ENCODE measurements at places on chromosomes 3 and 15.

- peak; percentile 27 for DNase-seq
These were observed 25.9 kb upstream of the GP9 start for GRCh38 chr3:129034642-129035041.

DNA sequence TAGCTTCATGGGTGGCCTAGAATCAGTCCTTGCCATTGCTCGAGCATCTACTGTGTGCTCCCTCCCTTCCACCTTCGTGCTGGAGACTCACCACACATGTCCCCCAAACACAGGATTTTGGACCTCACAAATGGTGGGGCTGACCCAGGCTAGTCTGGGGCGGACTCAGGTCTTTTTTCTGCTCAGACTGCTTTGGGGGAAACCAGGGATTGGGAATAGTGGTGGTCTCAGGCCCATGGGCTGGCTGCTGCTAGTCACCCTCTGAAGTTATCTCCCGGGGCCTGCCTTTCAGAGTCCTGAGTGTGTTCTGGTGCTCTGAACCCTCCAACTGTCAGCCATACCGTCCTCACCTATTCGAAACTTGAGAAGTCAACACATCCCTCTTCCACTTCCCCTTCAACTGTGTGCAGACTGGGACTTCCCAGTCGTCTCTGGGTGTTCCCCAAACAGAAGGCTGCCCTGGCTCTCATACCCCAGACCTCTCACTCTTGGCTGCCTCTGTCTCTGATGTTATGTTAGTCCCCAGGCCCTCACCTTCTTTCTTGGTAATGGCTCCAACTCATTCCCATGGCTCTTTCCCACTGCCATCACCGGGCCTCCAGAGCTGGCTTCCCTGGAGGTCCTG lies 46.0 kb downstream of the PPCDC start:
- no peak for DNase-seq

DNA sequence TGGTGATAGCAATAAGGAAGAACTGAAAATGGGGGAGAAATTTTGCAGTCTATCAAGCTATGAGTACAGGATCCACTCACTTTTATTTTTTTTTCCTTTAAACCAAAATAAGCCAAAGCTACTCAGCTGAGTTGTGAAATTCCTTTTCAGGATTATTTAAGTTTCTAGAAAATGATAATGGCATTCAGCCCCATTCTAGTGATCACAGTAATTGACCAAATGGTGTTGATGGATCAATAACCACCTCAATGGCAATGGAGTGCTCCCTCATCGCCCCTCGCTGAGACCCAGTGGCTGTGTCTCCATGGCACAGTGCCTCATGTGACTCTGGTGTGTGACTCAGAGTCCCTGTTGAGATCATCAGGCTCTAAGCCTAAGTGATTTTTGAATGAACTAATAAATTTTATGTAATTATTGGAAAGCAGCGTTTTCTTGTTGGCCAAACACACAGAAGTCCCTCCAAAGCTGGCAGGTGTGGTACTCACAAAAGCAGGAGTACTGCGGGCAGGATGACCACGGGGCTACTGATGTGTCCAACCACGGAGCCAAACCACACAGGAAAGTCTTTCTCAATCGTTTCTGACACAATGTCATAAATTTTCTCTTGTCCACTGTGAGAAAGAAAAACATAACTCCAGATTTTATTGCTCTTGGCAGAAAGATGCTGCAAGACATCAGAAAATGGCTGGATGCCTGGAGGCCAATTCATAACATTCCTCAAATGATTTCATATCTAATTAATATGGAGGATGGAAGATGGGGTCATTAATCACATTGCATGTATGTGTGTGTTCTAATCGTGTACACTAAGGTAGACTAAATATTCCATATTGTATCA lies 14.4 kb upstream of the STARD5 start:
- no peak for DNase-seq

DNA sequence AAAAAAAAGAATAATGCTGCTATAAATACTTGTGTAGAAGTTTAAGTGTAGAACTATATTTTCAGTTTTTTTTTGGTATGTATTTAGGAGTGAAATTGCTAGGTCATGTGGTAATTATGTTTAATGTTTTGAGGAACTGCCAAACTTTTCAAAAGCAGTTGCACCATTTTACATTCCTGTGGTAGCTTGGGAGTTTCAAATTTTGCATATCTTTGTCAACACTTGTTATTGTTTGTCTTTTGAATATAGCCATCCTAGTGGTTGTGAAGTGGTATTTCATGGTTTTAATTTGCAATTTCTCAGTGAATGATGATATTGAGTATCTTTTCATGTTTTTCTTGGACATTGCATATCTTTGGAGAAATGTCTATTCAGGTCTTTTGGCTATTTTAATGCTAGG lies 30.4 kb downstream of the SKIL start:
- DNase-seq, result no peak
